ENCODE measurements at places on chromosomes 13 and 19. TPM values are rescaled to one million over a fixed set of nuclear protein-coding genes. Genes with fewer than 3 reads are reported as not detected.

- peak; percentile 95 for DNase-seq
These were observed at the start of gene ZNF331 for GRCh38 chr19:53537521-53538377. TSS of gene ZNF331 (plus strand) at chr19:53538145. CDS start at chr19:53569377, 31,232 bp downstream.

DNA sequence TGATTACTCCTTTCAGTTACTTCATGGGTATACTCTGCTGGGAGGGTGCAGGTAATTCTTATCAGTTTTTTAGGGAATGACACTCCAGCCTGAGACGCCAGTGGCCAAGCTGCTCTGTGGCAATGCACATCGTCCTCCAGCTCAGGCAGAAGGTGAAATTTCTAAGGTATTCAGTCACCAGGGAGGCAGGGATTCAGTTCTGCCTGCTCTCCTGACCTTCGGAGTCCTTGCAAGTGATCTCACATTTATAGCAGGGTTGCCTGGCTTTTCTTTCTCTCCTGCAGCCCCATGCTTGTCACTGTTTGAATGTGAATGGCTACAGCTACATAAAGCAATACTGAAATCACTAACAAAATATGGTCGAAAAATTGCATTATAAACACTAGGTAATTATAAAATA, 1447.5 kb downstream of the EFNB2 start:
- DNase-seq = no peak

- DNase-seq = no peak
These were observed 186.5 kb downstream of the NHLRC3 start for GRCh38 chr13:39224671-39225240.

- no peak for DNase-seq
These were observed 4.4 kb downstream of the TRPM4 start for GRCh38 chr19:49161987-49162386.

- DNase-seq = no peak
These were observed 6.4 kb downstream of the ZNF551 start for GRCh38 chr19:57688011-57688763.

WDR62 gene
- total RNA-seq = 9.4 TPM

GRCh38 chr13:31236211-31236786, 36.5 kb downstream of the B3GLCT start:
- peak; percentile 73 for DNase-seq

GRCh38 chr19:12265921-12266704, 28.6 kb downstream of the ZNF44 start:
- DNase-seq = no peak

GRCh38 chr13:34161931-34162543, 344.1 kb downstream of the RFC3 start:
- DNase-seq = no peak

- no peak for DNase-seq
These were observed 44.7 kb downstream of the DHRS12 start for GRCh38 chr13:51759240-51759639.

GRCh38 chr13:49310251-49310650, 62.5 kb downstream of the CDADC1 start:
- no peak for DNase-seq

DNA sequence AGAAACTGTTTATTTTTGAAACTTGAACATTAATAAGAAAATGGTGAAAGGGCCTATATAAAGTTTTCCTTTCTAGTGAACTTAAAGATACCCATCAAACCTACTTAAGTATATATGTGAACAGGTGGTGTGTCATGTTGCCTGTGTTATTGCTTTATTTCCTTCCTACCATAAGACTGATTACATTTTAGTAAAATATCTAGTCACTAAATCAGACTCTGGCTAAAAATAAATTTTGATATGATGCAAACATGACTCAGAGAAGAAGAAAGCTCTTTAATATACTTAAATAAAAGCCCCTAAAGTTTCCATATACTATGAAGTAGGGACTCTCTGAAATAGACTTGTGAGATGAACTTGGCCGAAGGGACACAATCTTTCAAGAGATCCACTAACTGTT, 35.1 kb upstream of the FBXL3 start:
- DNase-seq = no peak

DNA sequence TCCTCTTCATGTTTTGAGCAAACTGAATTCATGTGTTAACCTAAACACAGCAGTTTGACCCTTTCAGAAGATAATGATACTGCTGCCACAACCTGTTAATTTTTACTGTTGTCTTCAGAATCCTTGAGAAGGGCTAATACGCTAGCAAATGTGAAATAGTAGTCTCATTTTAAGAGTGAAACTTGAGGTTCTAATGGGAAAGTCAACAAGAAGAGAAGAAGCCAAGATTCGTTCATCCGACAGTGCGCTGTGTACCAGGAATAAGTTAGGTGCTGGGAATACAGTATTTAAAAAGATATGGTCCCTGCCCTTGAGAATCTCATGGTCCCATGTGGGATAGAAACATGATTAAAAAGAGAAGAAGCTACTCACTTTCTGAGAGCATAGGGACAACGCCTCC, 134.4 kb downstream of the KL start:
- no peak for DNase-seq

All from Karpas-422 (cell line).